ENCODE measurements at places on chromosomes 2 and 18. TPM values are rescaled to one million over a fixed set of nuclear protein-coding genes. Genes with fewer than 3 reads are reported as not detected.

DNA sequence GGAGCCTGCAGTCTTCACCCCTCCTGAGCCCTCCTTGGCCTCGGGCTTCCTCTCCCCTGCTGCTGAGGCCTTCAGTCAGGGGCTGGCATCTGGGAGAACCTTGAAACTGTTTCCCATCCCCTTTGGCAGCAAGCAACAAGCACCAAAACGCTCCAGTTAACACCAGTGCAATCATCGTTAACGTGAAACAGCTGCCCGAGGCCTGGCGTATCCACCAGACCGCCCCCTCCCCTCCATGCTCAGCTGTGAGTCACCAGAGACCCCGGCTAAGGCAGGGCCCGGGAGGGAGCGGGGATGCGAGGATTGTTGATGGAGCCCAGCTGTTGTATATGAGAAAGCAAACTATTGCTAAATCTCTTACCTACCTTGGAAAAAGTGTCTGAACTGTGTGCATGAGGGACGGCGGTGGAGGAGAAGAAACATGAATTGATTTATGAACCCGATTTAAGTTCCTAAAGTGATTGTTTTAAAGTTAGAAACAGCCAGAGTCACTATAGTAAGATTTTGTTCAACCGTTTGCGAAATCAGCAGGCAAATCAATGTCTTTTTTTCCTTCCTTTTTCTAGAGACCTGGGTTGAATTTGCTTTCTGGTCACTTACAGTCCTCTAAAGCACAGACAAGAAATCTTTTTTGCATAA is 5.2 kb downstream of the ZFP36L2 start:
- peak; percentile 78 for DNase-seq

DNA sequence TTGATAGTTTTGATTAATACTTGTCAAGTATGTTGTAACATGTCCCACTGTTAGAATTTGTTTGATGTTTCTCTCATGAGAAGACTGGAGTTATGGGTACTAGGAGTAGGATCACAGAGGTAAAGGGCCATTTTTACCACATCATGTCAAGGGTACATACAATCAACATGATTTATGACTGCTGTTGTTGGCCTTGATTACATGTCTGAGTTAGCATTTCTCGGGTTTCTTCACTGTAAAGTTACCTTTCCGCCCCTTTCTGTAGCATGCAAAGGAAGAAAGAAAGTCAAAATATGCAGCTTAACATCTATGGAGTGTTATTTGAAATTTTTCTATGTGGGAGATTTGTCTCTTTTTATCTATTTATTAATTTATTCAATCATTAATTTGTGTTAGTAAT is 1456.4 kb downstream of the SUCLG1 start:
- DNase-seq: no peak

GRCh38 chr2:883260-883802 is 67.3 kb upstream of the SNTG2 start:
- DNase-seq: no peak

- no peak for DNase-seq
These were observed 132.1 kb downstream of the COL6A3 start for GRCh38 chr2:237281836-237282306.

Gene SCN2A
- total RNA-seq: 0.08 TPM

- no peak for DNase-seq
These were observed 858.7 kb upstream of the ACVR2A start for GRCh38 chr2:146986161-146986560.

DNA sequence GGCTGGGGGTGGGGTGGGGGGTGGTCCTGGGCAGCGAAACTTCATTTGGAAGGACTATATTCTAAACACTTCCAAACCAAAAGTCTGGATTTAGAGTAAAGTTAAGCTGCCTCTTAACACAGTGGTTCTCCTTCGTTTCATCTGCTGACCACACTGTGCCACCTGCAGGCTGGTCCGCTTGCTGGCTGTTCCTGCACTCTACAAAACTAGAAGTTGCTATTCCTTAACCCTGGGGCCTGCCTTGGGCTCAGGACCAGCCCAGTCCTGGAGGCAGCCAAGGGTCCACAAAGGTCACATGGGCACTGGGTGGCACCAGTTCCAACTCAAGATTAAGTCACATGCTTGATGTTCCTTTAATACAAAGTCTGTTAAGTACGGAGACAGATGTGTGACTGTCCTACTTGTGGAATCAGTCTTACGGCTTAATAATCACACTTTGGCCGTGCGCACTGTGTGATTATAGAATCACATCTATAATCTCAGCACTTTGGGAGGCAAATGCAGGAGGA is 195.4 kb downstream of the FAM210A start:
- DNase-seq: peak; percentile 62

Gene COL4A3
- total RNA-seq: 4.4 TPM

DNA sequence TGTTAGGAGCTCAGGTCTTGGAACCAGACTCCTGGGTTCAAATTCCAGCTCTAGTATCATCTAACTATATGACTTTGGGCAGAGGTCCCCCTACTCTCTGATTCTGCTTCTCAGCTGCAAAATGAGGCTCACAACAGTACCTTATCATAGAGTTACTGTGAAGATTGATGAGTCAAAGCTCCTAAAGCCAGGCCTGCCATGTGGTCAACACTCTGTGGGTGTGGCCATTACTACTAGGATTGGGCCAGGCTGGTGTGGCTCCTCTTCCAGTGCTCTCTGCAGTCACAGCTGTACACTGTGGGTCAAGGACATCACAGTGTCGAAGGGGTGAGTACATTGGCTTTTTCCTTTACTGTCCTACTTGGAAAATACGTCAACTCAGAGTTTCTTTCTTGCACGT is 22.6 kb downstream of the CAPN13 start:
- no peak for DNase-seq

DNA sequence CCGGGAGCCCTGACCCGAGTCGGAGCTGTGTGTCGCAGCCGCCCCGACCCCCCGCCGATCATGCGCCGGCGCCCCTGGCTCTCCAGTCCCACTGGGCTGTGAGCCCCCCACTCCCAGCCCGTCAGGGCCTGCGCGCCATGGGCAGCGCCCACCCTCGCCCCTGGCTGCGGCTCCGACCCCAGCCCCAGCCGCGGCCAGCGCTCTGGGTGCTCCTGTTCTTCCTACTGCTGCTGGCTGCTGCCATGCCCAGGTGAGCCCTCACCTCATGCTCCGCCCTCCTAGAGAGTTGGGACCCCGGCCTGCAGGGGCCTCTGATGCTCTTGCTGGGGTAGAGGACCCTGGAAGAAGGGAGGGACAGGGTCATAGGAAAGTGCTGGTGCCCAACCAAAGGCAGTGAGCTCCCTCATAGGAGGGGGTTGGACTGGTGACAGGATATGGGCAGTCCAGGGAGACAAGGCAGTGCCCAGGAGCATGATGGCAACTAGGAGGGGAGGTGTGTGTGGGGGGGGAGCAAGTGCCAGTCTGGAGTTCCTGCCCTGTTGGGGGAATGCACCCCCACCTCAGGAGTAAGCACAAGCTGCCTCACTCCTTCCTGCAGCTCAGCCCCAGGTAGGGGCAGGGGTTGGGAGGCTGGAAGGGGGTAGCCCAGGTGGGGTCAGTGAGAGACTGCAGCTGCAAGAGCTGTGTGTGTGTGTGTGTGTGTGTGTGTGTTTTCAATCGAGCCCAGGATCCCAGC is 375 bp downstream of the WNT10A start:
- no peak for DNase-seq

DNA sequence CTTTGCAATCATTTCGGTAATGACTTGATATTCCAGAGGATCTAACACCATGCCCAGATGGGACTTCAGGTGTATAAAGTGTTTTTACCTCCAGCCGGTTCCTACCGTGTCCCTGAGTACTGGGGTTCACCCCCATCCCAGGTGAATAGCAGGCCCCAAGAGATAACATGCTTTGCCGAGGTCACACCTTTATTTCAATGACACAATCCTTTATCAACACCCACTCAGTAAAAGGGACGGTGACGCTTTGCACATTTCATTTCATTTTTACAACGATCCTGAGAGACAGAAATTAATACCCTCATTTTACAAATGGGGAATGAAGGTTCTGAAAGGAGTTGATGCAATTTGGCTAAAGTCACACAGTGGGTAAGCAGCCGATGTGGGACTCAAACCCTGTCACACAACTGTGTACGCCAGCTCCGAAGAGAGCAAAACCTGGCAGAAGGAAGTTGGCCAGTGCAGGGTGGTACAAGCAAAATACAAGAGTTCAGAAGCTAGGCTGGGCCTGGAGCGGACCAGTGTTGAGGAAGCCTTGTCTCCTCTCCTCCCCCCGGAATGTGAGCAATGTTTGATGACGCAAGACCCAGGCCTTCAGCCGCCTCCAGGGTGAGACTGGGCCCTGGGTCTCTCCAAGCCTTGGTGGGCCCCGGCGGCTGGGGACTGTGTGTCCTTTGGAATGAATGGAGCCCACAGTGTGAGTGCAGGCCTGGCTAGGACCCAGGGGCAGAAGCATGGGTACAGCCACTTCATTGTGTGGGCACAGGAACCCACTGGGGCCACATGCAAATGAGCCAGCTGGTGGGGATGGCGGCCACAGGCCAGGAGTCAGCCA is 139.6 kb upstream of the MYCN start:
- no peak for DNase-seq

Gene SERPINB7
- not detected for total RNA-seq

Gene RNF125
- total RNA-seq: 3.5 TPM

GRCh38 chr18:1308686-1309085 is 404.0 kb downstream of the ADCYAP1 start:
- no peak for DNase-seq

Gene ASAP2
- 10.0 TPM for total RNA-seq

Gene ALMS1
- total RNA-seq: 7.7 TPM

Gene ZBTB14
- 9.0 TPM for total RNA-seq

Gene GPR35
- 1.3 TPM for total RNA-seq

DNA sequence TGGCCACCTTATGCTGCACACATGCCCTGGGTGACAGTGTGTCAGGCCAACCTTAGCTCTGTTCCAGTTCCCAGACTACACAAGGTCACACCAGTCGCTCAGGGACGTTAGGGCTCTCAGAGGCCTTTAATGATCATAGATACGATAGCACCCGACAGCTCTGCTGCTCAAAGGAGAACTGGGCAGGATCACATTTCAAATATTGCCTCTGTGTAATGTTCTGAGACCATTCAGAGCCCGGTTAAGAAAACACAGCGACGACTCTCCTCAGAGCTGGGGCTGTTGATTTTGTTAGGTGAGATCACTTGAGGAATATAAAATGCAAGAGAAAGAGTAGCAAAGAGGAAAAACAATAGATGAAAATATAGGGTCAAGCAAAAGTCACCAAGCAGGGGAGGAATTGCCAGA is 166.6 kb upstream of the TANK start:
- DNase-seq: no peak

Gene ATP8B1
- 8.6 TPM for total RNA-seq

GRCh38 chr2:220695397-220696279 is 876.5 kb downstream of the EPHA4 start:
- no peak for DNase-seq

- peak; percentile 40 for DNase-seq
These were observed 20.2 kb upstream of the B3GNT2 start for GRCh38 chr2:62175728-62176127.

Gene LAPTM4A
- 201 TPM for total RNA-seq

DNA sequence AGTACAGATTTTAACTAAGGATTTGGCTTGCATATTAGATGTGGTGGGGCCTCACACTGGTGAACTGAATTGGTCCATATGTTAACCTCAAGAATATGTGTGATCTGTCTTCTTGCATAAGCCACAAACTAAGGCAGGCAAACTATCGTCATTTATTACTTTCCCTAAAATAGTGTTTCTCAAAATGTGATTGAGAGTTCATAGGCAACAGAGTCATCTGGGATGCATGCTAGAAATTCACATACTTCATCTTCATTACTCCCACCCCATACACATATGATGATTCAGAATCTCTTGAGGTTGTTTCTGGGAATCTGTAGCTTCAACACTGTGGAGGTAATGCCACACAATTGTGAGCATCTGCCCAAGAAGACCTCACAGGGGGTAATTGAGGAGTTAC is 822.8 kb upstream of the CDH2 start:
- DNase-seq: no peak

GRCh38 chr2:104344985-104345384 is 508.9 kb upstream of the POU3F3 start:
- no peak for DNase-seq

GRCh38 chr2:167646557-167646956 is 600.8 kb downstream of the STK39 start:
- no peak for DNase-seq

Gene AKAIN1
- not detected for total RNA-seq

- DNase-seq: no peak
These were observed 34.3 kb downstream of the CRACDL start for GRCh38 chr2:98901702-98902101.

- no peak for DNase-seq
These were observed 27.1 kb downstream of the NCK2 start for GRCh38 chr2:105771836-105772235.

DNA sequence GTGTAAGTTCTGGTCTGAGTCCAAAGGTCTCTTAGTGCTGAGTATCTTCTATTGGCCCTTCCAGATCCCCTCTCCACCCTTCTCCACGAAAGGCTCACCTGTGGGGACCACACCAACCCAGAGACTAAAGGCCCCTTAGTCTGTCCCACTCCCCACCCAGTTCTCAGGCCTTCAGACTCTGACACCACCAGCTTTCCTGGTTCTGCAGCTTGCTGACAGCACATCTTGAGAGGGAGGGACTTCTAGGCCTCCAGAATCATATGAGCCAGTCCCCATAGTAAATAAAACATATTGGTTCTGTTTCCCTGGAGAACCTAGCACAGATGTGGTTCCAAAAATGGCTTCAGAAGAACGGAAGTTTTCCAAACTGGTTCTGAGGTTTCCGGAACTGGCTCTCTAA is 38.5 kb upstream of the KLF11 start:
- no peak for DNase-seq

GRCh38 chr18:59593291-59593717 is 103.9 kb downstream of the CCBE1 start:
- DNase-seq: no peak

DNA sequence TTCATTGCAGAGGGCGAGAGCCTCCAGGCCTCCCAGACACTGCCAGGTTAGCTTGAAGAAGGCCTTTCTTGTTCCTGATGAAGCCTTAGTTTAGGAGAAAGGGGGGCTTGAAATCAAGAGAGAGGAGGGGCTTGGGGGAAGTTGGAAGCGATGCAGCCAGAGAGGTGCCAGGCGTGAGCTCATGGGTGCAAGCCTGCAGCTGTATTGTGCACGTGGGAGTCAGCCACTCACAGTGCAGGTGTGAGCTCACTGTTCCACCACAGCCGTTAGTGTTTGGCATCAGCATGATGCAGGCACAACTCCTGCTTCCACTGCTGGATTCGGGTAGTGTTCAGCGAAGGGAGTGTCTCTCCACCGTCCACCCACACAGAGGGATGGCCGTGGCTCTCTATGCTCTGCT is 68.4 kb upstream of the ALPP start:
- no peak for DNase-seq

Gene SP5
- 0.44 TPM for total RNA-seq

GRCh38 chr2:15145046-15145817 is 415.9 kb downstream of the NBAS start:
- DNase-seq: no peak
